ENCODE measurements at places on chromosomes 11 and 22. TPM values are rescaled to one million over a fixed set of nuclear protein-coding genes. Genes with fewer than 3 reads are reported as not detected.

GRCh38 chr11:22715971-22716370, 49.6 kb downstream of the GAS2 start:
- DNase-seq, result no peak

GRCh38 chr11:74773476-74773875, 24.8 kb downstream of the RNF169 start:
- no peak for DNase-seq

DNA sequence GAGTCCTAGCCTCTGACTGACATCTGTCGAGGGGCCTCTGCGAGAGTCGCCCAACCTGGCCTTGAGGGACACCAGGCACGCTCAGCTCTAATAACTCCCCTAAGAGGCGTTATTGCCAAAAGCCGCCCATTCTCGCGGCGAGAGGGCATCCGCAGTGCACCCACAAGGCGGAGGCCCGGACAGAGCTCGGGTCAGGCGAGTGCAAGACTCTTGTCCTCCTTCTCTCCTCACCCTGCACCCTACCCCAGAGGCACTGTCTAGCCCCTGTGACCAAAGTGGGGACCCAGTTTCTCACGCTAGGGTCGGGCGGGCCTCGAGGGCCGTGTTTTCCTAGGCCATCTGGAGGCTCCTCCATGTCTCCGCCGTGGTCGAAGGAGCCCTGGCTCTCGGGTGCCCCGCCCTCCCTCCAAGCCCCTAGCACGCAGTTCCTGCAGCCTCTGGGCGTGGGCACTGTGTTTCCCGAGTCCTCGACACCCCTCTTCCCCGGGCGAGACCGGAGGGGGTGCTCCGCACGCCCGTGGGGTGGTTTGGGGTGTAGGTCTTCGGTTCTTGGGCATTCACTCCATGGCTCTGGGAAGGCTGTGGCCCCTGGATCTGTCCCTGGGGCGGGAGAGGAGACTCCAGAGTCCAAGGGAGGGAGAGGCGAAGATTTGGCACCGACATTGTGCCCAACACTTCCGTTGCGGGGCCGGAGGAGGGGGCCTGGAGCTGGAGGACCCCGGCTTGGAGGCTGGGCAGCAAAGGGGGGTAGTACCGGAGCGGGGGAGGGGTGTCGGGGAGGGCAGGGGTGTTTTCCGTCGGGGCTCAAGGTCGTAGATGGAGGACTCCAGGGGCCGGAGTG, 1.0 kb downstream of the CHRM4 start:
- no peak for DNase-seq

GRCh38 chr22:32324505-32325415, 32.9 kb upstream of the RFPL3 start:
- no peak for DNase-seq

DNA sequence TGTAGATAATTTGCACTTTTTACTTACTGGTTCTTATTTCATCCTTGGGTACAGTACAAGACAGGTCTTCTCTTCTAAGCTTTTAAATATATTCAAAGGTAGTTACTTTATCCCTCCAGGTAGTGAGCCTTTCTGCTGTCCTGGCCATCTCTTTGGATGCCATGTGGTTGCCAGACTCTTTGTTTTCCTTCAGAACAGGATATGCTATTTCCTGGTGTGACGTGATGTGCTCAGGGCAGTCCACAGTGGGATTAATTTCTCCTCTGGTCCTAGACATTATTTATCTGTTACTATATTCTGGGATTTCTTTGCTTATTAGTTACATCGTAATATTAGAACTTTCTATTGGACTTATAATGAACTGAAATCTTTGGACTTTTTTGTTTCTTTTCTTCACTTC, 63.7 kb downstream of the PPP6R3 start:
- DNase-seq, result no peak

- no peak for DNase-seq
Observed at GRCh38 chr11:120633616-120634393, 122.3 kb downstream of the GRIK4 start.

DNA sequence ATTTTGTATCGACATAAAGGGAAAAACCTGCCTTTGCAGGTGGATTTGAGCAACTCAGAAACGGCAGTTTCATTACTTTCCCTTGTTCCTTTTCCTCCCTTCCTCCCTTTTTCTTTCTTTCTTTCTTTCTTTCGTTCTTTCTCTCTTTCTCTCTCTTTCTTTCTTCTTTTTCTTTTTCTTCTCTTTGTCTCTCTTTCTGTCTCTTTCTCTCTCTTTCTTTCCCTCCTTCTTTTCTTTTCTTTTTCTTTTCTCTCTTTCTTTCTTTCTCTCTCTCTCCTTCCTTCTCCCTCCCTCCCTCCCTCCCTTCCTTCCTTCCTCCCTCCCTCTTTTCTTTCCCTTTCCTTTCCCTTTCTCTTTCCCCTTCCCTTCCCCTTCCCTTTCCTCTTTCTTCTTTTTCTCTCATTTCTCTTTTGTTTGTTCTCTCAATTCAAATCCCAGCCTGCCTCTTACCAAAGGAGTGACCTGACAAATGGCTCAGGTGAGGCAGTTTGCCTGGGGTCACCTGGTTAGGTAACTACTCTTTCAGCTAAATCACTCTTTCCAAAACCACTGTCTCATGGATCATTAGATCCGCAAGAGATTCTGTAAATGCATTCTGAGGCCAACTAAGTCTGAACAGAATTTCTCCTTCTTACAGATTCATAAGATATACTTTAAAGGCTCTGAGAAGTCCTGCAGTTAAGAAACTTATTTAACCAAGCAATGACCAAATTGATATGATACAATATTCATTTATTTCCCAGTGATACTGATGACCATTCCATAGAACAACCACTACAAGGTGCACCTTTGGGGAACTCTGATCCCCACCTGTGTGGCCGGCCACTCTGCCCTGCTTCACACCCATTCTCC, 75.3 kb downstream of the MYO18B start:
- DNase-seq, result no peak

GRCh38 chr11:92436034-92436920, 211.7 kb downstream of the FAT3 start:
- DNase-seq, result no peak

- no peak for DNase-seq
Observed at GRCh38 chr22:49317369-49317768, 510.3 kb downstream of the BRD1 start.

- no peak for DNase-seq
Observed at GRCh38 chr11:47994417-47994816, 14.1 kb downstream of the PTPRJ start.

GRCh38 chr11:1310772-1311468, 1.5 kb upstream of the TOLLIP start:
- no peak for DNase-seq

- DNase-seq, result peak; percentile 31
Observed at GRCh38 chr22:45271667-45272201, 13.0 kb upstream of the UPK3A start.

GRCh38 chr11:68890490-68891231, 13.0 kb downstream of the MRPL21 start:
- peak; percentile 84 for DNase-seq

- no peak for DNase-seq
Observed at GRCh38 chr11:113954235-113954634, 20.7 kb upstream of the HTR3A start.

GRCh38 chr22:28703436-28703835, 23.8 kb upstream of the TTC28 start:
- DNase-seq, result no peak

- DNase-seq, result no peak
Observed at GRCh38 chr22:27213766-27214581, 556.6 kb downstream of the MIAT start.

IGF2 gene
- 164 TPM for total RNA-seq

KCNE3 gene
- total RNA-seq, result 24.8 TPM

LRRC32 gene
- total RNA-seq, result 117 TPM

CALCB gene
- not detected for total RNA-seq

B4GALNT4 gene
- total RNA-seq, result 7.5 TPM

C11orf97 gene
- total RNA-seq, result not detected

NXPE4 gene
- not detected for total RNA-seq

EMID1 gene
- not detected for total RNA-seq

GPR83 gene
- not detected for total RNA-seq

OR51A7 gene
- not detected for total RNA-seq
